ENCODE measurements at places on chromosomes 1 and 21. TPM values are rescaled to one million over a fixed set of nuclear protein-coding genes. Genes with fewer than 3 reads are reported as not detected.

IQGAP3 gene
- total RNA-seq, result 28.6 TPM

DNA sequence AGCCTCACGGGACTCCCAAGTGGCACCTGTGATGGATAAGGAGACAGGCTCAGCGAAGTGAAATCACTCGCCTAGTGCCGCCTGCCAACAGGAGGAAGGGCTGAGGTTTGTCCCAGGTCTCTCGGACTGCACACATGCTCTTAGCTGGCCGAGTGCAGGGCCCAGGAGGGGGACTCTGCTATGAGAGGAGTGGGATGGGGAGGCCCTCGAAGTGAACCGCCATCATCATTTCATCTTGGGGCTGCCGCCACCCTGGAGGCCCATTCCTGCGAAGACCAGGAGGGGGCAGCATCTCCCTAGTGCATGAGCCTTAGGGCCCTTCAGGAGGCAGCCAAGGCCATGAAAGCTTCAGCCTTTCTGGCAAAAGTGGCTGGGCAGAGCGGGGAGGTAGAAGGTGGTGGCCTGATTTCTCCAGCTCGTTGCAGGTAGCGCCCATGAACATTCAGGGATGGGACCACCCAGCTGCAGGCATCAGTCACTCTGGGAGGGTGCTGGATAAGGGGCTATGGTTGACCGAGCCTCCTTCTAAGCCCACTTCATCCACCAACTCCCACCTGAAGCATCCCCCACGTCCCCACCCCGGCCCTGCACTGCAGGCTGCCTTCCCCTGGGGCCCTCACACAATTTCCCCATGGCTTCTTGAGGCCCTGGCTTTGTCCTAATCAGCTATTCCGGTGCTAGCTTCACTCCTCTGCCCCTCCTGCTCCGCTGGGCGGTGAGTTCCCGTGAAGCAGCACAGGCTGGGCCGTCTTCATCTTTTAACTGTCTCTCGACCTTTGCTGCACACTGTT, 17.2 kb upstream of the RASSF5 start:
- peak; percentile 78 for DNase-seq

DNA sequence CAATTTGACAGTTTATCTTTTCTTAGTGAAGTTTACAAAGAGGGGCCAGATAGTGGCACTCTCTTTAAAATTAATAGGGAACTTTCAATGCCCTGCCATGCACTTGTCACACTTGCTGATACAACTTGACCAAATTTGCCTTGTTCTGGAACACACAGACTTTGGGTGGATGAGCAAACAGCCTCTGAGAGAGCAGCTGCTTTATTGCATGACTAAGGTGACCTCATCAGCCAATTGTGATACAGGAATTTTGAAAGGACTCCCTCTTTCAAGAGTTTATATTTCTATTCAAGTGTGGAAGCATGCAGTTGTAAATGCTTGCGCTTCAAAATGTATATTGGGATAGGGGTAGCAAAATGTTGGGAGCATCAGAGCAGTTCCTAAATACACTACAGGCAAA, 2.1 kb upstream of the RGS1 start:
- no peak for DNase-seq

- no peak for DNase-seq
Measured at GRCh38 chr1:170634824-170635410, 29.0 kb upstream of the PRRX1 start.

GRCh38 chr1:218462116-218462515, 117.0 kb downstream of the TGFB2 start:
- DNase-seq, result no peak

- no peak for DNase-seq
Measured at GRCh38 chr21:43688906-43689305, 29.5 kb downstream of the RRP1B start.

DNA sequence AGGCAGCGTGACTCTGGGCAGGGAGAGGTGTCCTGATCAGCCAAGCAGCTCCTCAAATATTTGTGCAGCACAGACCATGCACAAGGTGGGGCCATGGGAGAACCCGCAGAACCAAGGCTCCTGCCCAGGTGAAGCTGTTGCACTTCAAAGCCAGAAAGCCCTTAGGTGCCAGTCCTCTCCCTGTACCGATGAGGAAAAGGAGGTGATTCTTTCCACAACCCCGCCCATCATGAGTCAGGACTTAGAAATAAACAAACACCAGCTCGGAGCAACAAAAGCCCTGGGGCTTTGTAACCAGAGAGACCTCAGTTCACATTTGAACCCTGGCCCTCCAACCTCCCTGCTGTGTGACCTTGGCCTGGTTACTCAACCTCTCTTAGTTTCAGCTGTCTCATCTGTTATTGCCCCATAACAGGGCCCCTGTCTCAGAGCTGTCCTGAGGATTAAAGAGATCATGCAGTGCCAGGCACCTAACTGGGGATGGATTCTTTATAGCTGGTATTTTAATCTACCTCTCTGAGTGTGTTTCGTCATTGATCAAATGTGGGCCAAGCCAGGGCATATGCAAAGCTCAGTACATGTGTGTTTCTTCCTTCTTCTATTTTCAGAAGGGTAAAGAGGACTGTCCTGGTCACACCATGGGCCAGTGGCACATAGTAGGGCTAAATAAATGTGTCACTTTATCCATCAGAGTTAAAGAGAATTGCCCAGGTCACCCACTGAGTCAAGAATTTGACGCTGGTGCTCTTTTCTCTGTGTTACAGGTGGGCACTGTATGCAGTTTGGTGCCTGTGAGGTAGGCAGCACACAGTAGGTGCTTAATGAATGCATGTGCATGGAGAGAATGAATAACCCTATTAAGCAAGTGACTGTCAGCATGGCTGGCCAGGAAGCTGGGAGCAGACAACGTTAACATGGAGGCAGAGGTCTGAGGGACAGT, 1.4 kb downstream of the LDLRAD1 start:
- DNase-seq, result no peak

DNA sequence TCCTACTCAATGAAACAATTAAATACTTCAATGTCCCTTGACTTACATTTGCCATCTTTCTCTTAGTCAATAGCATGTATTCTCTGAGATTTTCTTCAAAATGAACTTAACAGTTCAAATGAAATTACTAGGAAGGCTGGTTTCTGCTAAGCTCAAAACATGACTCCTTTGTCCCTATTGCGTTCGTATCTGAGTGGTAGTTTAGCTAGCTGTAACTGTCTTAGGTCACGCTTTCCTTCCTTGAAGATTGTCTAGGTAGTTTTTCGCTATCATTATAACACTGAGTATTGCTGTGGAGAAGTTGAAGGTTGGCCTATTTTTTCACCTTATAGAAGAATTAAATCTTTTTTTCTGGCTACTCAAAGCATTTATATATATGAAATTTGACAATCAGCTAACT, 1535.2 kb downstream of the PLA2G4A start:
- no peak for DNase-seq

SLFNL1 gene
- total RNA-seq, result 0.29 TPM

OR14A2 gene
- not detected for total RNA-seq

DNA sequence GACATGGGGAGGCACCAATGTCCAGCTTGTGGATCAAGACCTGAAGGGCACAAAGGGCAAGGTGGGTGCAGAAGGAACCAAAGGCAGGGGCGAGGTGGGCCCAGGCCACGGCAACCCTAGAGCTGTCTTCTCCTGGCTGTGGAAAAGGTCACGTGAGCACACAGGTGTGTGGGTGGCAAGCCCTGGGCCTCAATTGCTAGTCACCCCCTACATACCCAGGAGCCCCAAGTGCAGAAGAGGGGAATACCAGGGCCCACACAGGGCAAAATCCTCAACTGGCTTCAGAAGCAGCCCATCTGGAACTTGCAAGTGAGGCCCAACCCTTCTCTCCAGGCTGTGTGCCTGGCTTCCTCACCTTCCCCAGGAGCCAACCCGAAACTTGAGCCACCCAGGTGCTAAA, 25.6 kb downstream of the ZBTB17 start:
- DNase-seq, result no peak

GRCh38 chr1:53073287-53073686, 11.3 kb downstream of the PODN start:
- no peak for DNase-seq

GRCh38 chr1:64136296-64136695, 67.1 kb upstream of the UBE2U start:
- no peak for DNase-seq

DNA sequence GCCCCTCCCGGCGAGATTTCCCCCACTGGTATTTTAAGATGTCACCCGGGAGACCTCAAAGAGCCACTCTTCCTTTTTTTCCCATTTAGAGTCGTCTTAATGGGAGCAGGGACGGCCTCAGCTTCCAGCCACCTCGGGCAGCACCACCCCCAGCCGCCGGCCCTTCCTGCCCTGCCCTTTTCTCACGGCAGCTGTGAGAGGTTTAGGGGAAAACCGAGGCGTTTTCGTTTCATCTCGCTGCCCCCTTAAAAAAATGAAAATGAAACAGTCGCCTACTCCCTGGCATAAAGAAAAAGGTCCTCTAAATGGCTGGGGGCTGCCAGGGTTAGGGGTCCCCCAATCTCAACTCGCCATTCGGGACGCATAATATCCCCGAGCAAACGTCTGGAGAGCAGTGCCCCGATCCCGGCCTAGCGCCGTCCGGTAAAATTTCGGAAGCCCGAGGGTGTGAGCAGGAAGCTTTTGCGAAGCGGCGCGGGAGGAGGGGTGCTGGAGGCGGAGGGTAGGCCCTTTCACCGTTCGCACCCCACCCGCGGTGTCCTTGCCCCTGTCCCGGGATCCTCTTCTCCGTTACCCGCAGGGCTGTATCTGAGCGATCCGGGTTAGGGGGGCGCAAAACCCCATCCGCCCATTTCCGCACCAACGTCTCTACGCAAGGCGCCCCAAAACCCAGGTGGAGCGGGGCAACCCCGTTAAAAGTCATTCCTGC, 1.2 kb downstream of the RUNX3 start:
- DNase-seq, result peak; percentile 73

- DNase-seq, result no peak
Measured at GRCh38 chr1:21042929-21043605, 133.6 kb downstream of the EIF4G3 start.

GPATCH2 gene
- total RNA-seq, result 10.7 TPM

- DNase-seq, result no peak
Measured at GRCh38 chr1:63073309-63074306, 248.8 kb upstream of the FOXD3 start.

CDKN2C gene
- 82.5 TPM for total RNA-seq

GRCh38 chr21:23247334-23247733, 2249.1 kb downstream of the NCAM2 start:
- no peak for DNase-seq

DNA sequence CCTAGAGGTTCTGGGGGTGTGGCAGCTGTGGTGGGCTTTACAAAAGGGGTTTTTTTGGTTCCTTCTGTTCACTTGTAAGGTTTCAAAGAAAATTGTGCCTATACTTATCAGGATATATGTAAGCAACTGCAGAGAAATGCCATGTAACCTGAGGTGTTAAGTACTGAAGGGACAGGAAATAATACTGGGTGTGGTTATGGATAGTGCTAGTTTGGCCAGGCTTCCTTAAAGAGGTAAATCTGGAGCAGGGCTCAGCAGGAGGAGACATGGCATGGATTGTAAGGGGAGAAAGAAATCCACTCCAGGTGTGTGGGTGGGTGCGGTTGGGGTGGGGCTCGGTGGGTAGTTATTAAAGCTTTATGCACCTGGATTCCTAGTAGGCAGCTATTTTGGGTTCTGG, 28.3 kb downstream of the KIRREL1 start:
- no peak for DNase-seq

CFHR1 gene
- not detected for total RNA-seq

SPRR2G gene
- not detected for total RNA-seq

DNA sequence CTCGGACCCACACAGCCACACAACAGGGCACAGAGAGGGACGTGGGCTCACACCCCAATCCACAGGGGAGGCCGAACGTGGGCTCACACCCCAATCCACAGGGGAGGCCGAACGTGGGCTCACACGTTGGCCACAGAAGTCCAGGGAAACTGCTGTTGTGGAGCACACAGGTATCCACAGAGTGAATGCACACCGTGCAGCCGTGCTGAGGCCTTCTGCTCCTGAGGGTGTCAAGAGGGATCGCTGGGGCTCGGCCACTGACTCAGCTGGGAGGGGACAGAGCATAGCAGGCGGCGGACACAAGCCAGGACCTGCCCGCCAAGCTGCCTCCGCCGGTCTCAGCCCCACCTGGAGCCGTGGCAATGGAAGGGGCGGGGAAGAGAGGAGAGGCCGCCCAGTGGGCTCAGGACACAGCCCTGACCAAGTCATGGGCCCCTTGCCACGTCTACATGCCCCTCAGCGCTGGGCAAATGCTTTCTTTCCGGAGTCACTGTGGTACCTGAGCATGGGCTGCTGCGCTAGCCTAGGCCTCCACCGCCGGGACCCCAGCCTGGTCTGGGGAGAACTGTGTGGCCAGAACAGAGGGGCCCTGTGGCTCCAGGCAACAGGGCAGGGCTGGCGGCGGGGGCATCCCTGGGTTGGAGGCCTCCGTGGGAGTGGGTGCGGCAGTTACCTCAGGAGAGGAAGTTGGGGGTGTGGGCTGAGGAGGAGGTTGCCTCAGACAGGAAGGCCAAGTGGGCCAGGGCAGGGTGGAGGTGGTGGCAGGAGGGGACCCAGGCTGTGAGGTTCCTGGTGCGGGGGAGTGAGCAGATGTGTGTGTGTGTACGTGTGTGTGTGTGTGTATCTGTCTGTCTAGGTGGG, 1.2 kb downstream of the SYTL1 start:
- DNase-seq, result peak; percentile 85

- DNase-seq, result no peak
Measured at GRCh38 chr1:211035821-211036380, 98.0 kb downstream of the KCNH1 start.

SERINC2 gene
- not detected for total RNA-seq

ZNF593OS gene
- not detected for total RNA-seq
